GM04503 (cell line): ENCODE measurements at places on chromosomes 13 and 19.
A peak's percentile ranks its signal among the peaks of the same experiment; 100 is the strongest.

- DNase-seq: no peak
Observed at GRCh38 chr13:41384749-41385503, 72.4 kb upstream of the RGCC start.

- DNase-seq: peak; percentile 36
Observed at GRCh38 chr13:47858042-47859025, 142.7 kb downstream of the SUCLA2 start.

DNA sequence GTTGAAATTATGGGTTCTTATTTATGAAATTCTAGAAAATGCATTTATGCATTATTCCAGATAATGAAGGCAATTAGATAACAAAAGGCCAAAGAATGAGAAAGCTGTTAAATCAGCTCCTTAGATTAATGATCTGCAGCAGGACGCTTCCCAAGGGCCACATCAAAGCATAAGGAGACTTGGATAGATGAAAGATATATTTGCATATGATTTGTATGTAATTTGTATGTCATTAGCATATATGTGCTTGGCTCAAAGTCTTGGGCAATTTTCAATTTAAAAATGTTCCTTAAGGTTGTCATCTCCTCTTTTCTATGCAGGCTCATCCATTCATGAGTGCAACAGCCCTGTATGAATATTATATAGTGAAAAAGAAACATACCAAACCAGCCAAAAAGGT lies 126.8 kb upstream of the IRS2 start:
- DNase-seq: no peak

GRCh38 chr19:2678044-2678671 lies 24.3 kb downstream of the GNG7 start:
- DNase-seq: no peak

DNA sequence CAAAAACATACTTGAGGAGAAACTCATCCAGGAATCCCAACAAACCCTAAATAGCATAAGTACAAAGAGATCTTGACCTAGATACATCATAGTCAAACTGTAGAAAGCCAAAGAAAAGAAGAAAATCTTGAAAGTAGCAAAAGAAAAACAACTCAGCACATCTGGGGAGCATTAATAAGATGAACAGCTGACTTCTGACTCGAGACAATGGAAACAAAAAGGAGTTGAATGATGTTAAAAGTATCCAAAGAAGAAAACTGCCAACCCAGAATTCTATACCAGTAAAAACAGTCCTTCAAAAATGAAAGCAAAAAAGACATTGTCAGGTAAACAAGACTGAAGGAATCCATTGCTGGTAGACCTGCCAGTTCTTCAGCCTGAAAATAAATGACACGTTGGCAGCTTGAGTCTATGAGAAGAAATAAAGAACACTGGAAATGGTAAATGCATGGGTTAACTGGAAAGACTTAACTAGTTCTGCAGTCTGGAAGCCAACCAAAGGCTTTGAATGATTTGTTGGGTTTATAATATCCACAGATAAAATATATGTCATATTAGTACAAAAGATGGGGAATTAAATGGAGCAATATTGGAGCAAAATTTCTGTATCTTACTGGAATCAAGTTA lies 46.8 kb downstream of the TSSK6 start:
- no peak for DNase-seq

- DNase-seq: no peak
Observed at GRCh38 chr13:66508153-66508909, 721.8 kb downstream of the PCDH9 start.
